ENCODE measurements at places on chromosomes 7 and 10.
A peak's percentile ranks its signal among the peaks of the same experiment; 100 is the strongest.

GRCh38 chr10:21888959-21889358, 114.6 kb downstream of the DNAJC1 start:
- DNase-seq, result no peak

GRCh38 chr7:94394437-94395140, at the start of gene COL1A2:
COL1A2 (plus strand) TSS chr7:94394895; CDS start chr7:94395032, 137 bp downstream.
- DNase-seq, result peak; percentile 100

GRCh38 chr10:101828766-101829551, 10.7 kb upstream of the OGA start:
- no peak for DNase-seq

DNA sequence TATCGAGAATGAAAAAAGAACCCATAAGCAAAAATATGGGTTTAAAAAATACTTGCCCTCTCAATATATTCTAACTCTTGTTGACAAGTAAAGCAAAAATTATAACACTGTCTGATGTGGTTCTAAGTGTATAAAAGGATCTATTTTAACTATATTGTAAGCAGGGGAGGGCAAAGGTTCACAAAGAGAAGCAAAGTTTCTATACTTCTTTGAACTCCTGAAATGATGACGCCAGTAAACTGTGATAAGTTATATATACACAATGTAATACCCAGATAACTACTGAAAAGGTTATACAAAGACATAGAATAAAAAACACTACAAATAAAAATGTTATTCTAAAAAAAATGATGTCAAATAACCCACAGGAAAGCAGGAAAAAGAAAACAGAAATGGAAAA, 37.1 kb downstream of the PDLIM1 start:
- no peak for DNase-seq

- DNase-seq, result no peak
Observed at GRCh38 chr7:96826089-96826488, 116.4 kb upstream of the SEM1 start.

DNA sequence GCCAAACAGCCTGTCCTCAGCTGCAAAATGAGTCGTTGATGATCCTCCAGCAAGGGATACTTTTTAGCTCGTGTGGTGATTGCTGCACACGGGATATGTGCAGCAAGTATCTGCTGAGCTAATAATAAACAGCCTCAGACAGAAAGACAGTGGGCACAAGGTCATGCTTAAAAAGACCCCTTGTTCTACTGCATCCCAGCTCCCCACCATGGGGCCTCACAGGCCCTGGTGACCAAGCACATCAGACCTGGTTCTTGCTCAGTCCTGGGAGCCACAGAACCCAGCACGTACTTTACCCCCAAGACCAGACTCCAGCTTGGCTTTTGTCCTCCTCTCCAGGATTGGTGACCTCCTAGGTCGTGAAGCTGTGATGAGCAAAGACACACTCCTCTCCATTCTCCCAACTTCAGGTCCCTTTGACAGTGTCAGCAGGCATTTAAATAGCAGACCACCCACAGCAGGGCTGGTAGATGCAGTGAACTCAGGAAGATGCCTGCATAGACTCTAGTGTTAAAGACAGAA, 50.5 kb downstream of the EGFR start:
- DNase-seq, result no peak

DNA sequence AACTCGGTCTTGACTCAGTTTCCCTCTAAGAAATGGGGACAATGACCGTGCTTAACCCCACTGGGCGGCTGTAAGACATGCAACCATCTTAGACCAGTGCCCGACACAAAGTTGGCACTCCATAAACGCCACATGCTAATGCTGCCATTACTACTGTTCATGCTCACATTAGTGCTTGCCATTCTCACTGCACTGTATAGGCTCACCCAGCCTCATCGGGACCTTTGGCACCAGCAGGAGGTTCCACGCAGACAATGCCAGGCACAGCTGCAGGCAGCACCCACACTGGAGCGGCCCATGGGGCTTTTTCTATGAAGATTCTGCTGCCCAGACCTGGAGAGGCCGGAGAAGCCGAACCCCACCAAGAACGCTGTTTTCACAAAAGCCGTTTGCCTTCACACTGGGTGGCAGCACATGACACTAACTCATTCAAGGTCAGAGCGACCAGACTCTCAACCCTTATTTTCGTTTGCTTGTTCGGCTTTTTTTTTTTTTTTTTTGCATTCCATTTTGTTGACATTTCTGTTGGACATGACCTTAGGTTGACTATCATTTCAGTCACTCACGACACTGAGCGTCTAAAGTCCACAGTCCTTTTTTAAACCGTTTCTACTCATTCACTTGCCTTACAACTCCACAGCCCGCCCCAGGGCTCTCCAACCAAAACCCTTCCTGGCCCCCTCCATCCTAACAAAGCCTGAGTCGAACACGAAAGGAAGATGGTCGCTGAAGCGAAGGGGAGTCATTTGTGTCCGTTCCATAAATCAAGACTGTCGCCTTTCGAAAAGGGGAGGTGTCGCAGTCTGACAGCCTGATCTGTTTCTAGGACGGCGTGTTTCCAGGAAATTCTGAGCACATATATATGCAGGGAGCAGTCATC, 124.4 kb upstream of the RNF32 start:
- no peak for DNase-seq

GRCh38 chr7:31029251-31030042, 22.7 kb upstream of the ADCYAP1R1 start:
- DNase-seq, result no peak

GRCh38 chr7:73844848-73845460, 2.6 kb upstream of the METTL27 start:
- DNase-seq, result peak; percentile 71

GRCh38 chr10:87613751-87614150, 45.9 kb upstream of the PAPSS2 start:
- peak; percentile 25 for DNase-seq

- DNase-seq, result no peak
Observed at GRCh38 chr7:109864230-109864629, 1226.7 kb upstream of the LRRN3 start.

DNA sequence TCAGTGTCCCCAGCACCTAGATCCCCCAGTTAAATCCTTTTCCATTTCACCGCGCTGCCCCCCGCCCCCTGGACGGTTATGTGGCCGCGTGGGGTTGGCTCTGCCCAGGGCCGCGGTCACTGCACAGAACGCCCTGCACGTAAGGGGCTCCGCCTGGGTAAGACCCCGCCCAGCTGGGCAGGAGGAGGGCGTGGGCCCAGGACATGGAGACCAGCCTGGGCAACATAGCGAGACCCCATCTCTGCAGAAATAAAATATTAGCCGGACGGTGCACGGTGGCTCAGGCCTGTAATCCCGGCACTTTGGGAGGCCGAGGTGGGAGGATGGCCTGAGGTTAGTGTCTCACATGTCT, 650 bp upstream of the ZFAND2A start:
- peak; percentile 40 for DNase-seq

GRCh38 chr7:92667816-92668535, 77.8 kb upstream of the FAM133B start:
- no peak for DNase-seq
